GM18507 (cell line): ENCODE measurements at places on chromosomes 6 and 20.

- no peak for DNase-seq
Observed at GRCh38 chr6:15213838-15214400, 31.9 kb upstream of the JARID2 start.

DNA sequence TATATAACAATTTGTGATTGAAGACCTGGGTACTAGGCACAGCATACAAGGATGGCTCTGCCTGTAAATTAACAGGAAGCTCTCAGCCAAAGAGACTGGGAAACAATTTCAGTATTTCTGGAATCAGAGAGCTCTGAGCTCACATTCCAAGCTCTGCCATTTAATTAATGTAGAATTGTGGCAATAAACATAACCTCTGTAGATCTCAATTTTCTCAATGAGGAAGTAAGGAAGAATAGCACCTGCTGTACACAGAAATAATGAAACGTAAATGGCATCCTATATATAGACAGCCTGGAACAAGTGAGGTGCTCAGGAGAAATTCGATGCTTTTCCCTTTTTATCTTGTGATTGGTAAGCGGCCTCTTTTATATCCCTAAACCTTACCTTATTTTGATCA is 538.5 kb upstream of the JAG1 start:
- no peak for DNase-seq

DNA sequence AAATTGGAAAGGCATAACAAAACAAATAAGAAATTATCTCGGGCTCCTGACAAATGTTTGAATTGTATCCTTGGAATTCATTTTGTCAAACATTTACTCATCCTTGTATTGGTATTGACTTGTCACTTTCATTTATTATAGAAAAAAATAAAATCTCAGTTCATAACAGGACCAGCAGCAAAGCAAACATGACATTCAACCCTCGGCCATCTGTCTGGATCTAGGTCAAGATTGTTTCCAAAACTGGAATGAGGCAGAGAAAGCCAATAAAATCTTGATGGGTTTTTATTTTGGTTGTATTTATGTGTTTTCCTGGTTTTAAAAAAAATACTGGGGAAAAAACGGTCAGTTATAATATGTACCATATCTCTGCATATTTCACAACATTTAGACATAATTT is 42.9 kb upstream of the FABP7 start:
- DNase-seq, result no peak

DNA sequence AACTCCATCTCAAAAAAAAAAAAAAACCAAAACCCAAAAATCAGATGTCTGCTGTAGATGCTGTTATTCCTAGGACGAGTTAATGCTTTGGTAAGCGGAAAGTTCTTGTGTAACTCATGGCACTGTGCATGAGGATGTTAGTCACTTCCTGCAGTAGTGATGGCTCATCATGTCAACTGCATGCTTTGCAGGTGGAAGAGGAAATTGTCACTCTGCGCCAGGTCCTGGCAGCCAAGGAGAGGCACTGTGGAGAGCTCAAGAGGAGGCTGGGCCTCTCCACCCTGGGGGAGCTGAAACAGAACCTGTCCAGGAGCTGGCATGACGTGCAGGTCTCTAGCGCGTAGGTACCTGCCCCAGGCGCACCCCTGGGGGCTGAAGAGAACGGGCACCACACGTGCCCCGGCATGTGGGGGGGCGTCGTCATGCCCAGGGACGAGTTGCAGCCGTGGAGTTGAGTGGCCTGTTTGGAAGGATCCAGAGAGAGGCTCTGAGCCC is 8.5 kb downstream of the TPD52L2 start:
- no peak for DNase-seq

DNA sequence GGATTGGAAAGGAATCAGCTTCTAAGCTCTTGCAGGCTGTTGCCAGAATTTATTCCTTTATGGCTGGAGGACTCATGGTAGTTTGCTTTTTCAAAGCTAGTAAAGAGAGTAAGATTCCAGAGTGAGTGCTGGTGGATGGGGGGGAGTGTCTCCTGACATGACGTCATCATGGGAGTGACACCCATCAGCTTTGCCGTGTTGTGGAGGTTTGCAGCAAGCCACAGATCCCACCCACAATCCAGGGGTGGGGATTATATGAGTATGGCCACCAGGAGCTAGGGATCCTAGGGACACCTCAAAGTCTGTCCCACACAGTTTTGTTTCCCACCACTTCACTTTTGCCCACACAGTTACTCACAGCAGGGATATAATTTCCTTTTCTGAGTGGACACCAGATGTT is 28.7 kb upstream of the PMEPA1 start:
- DNase-seq, result no peak

GRCh38 chr20:1301031-1301529 is 27.9 kb downstream of the SDCBP2 start:
- DNase-seq, result no peak

- DNase-seq, result no peak
Observed at GRCh38 chr20:36236786-36237121, 476 bp downstream of the AAR2 start.

DNA sequence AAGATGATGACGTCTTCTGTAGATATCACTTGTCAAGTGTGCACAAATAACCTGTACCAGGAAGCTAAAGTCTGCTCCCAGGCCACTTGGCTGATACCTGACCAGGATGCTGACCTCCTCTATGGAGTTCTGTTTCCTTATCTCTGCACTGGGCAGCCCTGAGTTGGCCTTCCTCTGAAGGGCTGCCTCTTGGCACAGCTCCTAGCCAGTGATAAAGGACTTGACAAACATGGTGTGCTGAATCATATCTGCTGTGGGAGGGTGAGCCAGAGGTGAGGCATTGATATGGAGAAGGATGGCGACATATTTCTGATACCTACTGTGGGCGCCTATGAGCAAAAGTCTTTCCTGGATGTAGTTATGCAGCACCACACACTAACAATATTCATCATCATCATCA is 32.8 kb upstream of the FOXA2 start:
- DNase-seq, result no peak

- DNase-seq, result no peak
Observed at GRCh38 chr20:6492271-6493055, 275.0 kb upstream of the BMP2 start.

- no peak for DNase-seq
Observed at GRCh38 chr20:6705106-6705766, 62.2 kb upstream of the BMP2 start.
